ENCODE measurements at places on chromosomes 6 and 20.

GRCh38 chr6:80468398-80468797 lies 361.9 kb downstream of the BCKDHB start:
- no peak for DNase-seq

DNA sequence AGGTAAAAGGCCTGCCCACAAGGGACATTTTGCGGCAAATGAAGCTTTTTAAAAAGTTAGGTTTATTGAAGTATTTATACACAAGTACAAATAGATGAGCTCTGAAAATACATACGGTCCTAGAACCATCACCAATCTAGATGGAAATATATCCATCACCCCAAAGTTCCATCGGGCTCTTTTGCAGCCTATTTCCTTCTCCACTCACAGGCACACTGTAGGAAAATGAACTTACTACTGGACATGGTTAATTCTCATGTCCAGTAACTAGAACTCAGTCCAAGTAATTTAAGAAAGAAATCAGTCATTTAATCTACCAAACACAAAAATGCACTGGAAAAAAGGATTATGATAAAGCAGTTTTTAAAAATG lies 6.2 kb downstream of the PCNA start:
- no peak for DNase-seq

DNA sequence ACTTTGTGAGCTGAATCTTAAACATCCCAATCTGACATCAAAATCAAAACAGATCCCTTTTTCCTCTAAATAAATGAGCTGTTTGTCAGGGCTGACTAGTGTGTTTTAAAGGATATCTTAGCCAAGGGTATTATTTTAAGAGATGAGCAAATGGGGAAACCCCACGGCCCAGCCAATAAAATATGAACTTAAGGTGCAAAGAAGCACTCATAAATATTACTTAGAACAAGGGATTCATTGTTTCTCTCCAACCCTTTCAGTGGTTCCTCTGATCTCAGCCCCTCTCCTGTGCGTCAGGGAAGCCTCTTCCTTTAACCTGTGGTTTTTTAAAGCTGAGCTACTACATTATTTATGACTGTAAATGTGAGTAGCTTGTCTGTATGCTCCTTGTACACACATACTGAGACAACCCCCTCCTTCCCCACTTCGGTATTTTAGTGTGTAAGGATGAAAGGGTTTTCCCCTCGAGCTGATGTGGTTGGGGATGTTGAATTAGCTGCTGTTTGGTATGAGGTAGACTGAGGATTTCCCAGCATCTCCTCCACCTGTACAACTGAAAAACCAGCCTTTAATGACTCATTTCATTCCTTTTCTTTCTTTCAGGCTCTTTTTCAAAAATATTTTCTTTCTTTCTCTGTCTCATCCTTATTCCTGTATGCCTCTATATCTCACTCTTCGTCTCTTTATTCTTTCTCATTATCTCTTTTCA lies 6.5 kb downstream of the BMP5 start:
- peak; percentile 37 for DNase-seq

- DNase-seq: no peak
These were observed 62.9 kb upstream of the SLC22A1 start for GRCh38 chr6:160058603-160059215.

GRCh38 chr6:5199702-5200101 lies 61.0 kb downstream of the LYRM4 start:
- no peak for DNase-seq

DNA sequence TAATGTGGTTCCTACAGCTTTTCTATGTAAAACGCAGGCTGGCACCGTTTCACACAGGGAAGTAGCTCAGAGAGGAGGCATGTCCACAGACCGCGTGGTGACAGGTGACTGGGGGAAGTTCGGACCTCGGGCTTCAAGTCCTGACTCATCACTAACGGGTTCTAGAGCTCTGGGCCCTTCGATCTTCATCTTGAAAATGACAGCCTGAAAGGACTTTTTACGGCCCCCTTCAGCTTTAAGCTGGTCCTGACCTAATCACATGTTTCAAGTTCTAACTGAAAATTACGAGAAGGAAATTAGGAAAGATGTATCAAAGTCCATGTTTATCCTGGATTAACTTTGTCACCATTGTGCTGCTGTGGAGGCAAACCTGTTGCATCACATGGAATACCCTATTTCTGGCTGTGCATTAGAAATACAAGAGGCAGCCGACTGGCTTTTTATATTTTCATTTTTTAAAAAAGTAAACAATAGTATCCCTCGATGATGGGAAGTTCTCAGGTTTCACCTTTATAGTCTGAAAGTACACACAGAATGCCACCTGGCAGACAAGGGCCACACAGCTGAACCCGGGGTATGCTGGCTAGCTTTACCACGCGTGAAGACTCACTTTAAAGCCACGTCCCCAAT lies 2.0 kb downstream of the MAN1A1 start:
- DNase-seq: peak; percentile 64

DNA sequence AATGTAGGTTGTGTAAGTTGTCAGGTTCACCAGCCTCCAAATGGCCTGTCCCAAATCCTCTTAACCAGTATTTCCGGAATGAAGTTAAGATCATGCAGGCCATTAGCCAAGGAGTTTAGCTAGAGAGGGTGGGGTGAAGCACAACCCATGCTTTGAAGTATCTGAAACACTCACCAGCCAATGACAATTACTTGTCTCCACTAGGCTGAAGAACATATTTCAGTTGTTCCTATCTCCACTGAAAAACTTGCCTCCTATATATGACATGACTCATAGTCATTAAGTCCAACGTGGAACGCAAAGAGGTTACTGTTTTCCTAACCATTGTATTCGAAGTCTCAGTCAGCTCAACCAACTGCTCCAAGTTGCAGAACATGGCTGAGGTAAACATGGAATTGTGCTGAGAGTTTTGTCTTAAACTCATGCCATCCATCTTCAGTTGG lies 37.4 kb upstream of the TNFAIP3 start:
- DNase-seq: no peak

- DNase-seq: no peak
These were observed 3.3 kb downstream of the TRIB3 start for GRCh38 chr20:383889-384288.

DNA sequence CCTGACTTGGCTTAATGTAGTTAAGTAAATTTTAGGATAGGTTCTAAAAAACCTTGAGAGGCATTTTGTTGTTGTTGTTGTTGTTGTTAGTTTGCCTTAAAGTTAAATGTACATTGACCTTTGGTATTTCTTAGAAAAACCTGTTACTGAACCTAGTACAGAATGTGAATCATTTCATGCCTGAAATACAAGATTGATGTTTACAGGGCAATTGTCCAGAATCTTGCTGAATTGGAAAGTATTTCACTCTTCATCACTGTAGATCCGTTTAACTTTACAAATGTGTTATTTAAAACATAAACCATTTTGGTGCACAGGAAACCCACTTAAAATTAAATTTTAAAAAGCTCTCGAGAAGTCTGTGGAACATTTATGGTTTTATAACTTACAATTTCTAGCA lies 75.0 kb downstream of the CEP57L1 start:
- no peak for DNase-seq

GRCh38 chr6:53651764-53652401 lies 13.7 kb downstream of the KLHL31 start:
- DNase-seq: peak; percentile 87

Data from eye (tissue), 1 donor.